ENCODE measurements at places on chromosomes 6 and 20.

DNA sequence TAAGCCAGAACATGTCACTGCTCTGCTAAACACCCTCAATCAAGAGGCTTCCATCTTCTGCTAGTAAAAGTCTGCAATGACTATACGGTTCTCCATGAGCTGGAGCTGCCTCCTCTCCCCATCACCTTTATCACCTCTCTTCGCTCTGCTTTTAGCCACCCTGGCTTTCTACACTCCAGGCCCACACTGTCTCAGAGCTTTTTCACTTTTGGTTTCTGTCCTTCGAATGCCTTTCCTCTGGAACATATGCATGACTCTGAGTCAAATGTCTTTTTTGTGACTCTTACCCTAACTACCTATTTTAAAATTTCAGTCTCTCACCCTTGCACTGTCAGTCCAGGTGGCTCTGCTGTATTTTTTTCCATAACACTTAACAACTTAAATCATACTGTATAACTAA, 525.4 kb upstream of the RNF217 start:
- peak; percentile 37 for DNase-seq

DNA sequence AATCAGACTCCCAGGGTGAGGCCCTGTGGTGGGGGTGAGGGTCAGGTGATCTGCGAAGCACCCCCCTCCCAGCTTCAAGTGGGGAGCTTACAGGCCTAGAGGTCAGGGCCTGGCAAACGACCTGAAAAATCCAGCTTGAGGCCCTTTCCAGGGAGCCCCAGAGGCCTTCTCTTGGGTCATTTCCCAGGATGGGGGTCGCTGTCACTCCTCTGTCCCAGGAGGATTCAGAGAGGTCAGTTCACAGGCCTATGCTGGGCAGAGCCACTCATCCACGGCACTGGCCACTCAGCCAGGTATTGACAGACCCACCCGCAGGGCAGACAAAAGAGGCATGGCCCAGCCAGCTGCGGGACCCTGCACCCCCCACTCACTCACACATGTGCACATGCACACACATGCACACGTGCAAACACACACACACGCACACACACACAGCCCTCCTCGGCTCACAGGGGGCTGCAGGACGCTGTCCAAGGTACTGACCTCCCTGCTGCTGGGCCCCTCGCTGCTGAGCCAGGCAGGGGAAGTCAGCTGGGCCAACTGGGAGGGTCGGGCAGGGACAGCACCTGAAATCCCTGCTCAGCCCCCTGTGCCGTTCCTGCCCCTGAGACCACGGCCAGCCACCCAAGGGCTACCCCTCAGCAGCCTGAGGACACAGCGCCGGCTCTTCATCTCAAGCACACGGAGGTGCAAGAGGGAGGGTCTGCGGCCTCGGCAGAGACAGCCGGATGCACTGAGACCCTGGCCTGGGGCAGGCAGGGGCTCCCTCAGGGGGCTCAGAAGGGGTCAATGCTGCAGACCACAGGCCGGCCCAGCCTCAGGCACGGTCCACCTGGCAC, 113.8 kb downstream of the TAF4 start:
- DNase-seq, result no peak

DNA sequence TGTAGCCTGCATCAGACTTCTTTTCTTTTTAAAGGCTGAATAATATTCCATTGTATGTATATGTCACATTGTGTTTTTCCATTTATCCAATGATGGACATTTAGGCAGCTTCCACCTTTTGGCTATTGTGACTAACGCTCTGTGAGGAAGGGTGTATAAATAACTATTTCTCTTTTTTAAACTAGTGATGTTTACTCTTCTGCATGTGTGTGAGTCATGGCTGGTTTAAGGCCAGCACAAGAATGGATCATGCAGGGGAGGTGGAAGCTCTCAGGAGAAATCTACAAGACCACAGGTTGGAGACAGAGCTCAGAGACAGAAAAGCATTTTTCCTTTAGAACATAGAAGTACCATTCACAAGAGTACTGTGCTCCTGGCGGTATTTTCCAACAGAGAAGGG, 307.2 kb downstream of the SOX4 start:
- DNase-seq, result peak; percentile 16

DNA sequence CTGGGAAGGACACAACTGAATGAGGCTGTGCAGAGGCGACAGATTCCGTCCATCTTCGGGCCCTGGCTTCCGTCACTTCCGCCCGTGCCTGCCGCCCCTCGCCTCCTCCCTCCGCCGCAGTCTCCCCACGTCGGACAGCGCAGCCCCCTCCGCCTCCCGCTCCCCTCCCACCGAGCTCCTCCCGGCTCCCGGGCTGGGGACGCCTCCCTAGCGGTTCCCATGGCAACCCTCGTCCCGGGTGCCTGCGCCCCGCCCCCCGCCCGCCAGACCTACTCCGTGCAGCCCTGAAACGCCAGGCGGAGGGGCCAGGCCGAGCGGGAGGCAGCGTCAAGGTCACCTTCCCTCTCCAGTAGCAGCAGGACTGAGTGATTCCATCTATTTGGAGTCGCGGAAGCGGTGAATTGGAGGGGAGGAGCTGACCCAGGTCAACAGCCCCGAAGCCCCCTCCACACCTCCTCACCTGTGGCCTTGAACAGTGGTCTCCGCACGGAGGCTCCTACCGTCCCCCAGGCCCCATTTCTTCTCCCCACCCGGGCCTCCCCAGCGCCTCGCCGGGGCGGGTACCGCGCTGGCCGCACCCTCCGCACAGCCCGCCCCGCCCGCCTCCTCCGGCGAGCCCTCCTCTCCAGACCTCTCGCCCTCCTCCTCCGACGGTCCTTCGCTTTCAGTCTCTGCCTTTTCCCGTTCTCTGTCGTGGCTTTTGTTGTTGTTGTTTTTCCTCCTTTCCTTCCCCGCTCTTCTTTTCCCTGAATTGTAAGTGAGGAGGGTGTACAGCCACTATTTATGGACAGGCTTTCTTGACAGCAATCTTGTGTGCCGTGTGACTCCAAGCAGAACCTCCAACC, 951 bp downstream of the NRSN2 start:
- DNase-seq, result peak; percentile 72

DNA sequence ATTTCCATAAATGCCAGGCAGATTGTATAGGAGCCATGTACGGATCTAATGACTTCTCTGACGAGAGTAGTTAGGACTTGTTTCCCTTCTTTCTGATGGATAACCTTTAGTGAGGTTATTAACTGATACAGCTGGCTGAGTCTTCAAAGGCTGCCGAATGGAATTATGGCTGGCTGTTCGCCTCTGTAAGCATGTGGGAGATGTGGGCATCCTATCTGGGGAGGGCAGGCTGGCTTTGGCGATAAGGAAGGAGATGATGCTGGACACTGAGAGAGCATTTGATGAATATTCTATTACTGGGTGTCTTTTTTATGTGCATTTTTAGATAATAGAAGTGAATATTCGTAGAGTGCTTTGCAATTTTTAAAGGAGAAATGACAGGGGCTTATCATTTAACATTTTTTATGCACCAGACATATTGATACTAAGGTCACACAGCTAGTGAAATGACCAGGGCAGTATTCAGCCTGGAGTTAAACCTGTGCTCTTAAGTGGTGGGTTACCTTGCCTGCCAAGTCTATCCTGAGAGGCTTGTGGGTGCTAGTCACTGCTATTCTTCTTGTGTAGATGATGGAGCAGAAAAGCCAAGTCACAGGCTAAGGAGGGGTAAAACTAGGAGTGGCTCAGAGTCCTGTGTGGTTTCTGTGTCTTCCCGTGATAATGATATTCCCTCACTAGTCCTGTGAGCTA, 3.1 kb downstream of the PBOV1 start:
- no peak for DNase-seq

DNA sequence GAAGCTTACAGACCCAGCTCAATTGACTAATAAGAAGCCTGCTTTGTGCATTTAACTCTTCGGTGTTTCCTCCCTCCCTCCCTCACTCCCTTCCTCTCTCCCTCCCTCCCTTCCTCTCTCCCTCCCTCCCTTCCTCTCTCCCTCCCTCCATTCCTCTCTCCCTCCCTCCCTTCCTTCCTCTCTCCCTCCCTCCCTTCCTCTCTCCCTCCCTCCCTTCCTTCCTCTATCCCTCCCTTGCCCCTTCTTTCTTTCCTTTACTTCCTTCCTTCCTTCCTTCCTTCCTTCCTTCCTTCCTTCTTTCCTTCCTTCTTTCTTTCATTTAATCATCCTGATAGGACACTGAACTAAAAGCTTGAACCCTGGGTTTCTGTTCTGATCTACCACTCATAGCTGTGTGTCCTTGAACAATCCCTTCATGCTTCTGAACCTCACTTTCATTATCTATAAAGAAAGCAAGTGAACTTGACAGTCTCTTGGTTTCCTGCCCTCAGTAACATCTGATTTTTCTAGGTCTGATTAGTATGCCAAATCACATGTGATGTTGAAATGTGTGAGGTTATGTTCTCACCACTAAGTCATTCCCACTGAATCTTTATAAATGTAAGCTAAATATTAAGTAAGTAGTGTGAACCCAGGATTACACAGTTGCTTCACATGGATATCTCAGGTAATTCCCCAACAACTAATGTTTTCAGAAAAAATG, 132.3 kb upstream of the BMP2 start:
- peak; percentile 12 for DNase-seq

GRCh38 chr6:51349857-51350256, 531.2 kb downstream of the TFAP2B start:
- no peak for DNase-seq

- DNase-seq, result peak; percentile 2
These were observed 77.3 kb downstream of the KCNQ5 start for GRCh38 chr6:72699159-72699558.

DNA sequence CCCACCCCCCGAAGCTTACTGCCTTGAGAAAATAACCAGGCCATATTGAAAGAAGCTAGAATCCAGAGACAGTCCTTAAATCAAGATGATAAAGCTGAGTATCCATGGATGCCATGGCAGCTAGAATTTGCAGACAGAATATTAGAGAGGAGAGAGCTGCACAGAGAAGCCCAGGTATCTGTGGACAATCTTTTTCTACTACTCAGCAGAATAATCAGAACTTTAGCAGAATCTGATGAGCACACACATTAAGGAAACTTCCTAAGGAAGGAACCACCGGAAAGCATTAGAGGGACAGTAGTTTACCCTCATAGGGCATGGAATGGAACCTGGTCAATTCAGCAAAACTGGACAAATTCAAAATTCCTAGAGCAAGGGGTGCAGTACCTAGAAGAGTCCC, 1001.7 kb downstream of the HACE1 start:
- no peak for DNase-seq

DNA sequence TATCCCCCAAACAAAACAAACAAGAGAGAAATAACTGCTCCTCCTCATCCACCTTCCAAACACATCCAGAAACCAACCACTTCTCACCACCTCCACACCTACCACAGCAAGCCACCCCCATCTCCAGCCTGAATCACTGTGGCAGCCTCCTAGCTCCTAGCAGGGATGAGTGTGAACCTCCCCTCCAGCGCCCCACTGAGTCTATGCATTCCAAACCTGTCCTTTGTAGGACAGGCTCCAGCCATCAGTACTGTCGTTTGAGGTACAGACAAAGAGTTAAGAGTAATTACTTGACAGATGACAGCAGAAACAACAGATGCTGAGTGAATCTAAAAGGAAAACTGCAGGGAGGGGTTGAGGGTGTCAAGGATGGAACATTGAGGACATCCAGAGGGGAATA, 2.4 kb downstream of the METTL24 start:
- DNase-seq, result no peak

- no peak for DNase-seq
These were observed 68.7 kb downstream of the TXNDC5 start for GRCh38 chr6:7841781-7842468.

DNA sequence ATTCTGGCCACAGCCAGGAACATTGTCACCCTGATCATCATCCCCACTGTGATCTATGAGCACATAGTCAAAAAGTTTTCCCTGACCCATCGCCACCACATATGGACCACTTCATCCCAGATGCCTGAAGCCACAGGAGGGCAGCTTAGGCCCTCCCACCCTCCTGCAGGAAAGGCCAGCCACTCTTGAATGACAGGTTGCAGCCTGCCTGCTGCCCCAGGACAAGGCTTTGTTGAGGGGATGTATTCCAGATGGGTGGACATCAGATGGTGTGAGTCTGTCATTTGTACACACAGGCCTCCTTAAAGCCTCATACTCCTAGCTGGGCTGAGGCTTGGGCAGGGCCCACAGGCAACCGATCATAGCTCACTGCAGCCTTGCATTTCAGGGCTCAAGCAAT, 30.8 kb downstream of the DPPA5 start:
- no peak for DNase-seq
